Immature natural killer cell (primary cell): ENCODE measurements at places on chromosomes 7 and 10. TPM values are rescaled to one million over a fixed set of nuclear protein-coding genes. Genes with fewer than 3 reads are reported as not detected.

OR2A12 gene
- polyA plus RNA-seq = not detected

KCTD7 gene
- 20.7 TPM for polyA plus RNA-seq

ANKRD26 gene
- polyA plus RNA-seq = 0.27 TPM

GRCh38 chr10:48273741-48274140 lies 755 bp downstream of the FRMPD2 start:
- no peaks in the 10 kb centered on the region for H3K36me3 ChIP-seq
- H3K4me1 ChIP-seq = no peaks in the 10 kb centered on the region

- H3K4me1 ChIP-seq = no peaks in the 10 kb centered on the region
- no peaks in the 10 kb centered on the region for H3K27me3 ChIP-seq
- DNase-seq = no peak
These were observed 219.7 kb downstream of the MLLT10 start for GRCh38 chr10:21753497-21754270.

- H3K27ac ChIP-seq = peak overlapping the region; percentile 80
- H3K36me3 ChIP-seq = no peaks in the 10 kb centered on the region
- peaks cover 8% of the 10 kb centered on the region for H3K4me1 ChIP-seq
- no peak for DNase-seq
These were observed 136.7 kb downstream of the KIF20B start for GRCh38 chr10:89838044-89838615.

DNA sequence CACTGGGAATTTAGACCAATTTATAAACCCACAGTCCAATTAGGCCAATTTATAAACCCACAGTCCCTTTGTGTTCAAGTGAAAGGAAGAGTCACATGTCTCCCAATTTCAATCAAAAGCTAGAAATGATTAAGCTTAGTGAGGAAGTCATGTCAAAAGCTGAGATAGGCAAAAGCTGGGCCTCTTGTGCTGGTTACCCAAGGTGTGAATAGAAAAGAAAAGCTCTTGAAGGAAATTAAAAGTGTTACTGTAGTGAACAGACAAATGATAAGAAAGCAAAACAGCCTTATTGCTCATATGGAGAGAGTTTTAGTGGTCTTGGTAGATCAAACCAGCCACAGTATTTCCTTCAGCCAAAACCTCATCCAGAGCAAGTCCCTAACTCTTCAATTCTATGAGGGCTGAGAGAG lies 245.0 kb downstream of the HDAC9 start:
- H3K4me3 ChIP-seq = no peak overlapping the region
- H3K27ac ChIP-seq = peak overlapping the region; percentile 39
- DNase-seq = peak; percentile 1
- peaks cover 4% of the 10 kb centered on the region for H3K27me3 ChIP-seq
- H3K36me3 ChIP-seq = no peaks in the 10 kb centered on the region

- H3K27me3 ChIP-seq = no peaks in the 10 kb centered on the region
- H3K27ac ChIP-seq = no peak overlapping the region
- H3K4me3 ChIP-seq = no peak overlapping the region
- DNase-seq = no peak
- peaks cover 4% of the 10 kb centered on the region for H3K36me3 ChIP-seq
- H3K4me1 ChIP-seq = no peaks in the 10 kb centered on the region
These were observed 372.2 kb upstream of the NRG3 start for GRCh38 chr10:81502677-81503359.
